ENCODE measurements at places on chromosomes 7 and 10.

GRCh38 chr10:71547876-71548846 lies 151.4 kb downstream of the CDH23 start:
- DNase-seq: no peak

DNA sequence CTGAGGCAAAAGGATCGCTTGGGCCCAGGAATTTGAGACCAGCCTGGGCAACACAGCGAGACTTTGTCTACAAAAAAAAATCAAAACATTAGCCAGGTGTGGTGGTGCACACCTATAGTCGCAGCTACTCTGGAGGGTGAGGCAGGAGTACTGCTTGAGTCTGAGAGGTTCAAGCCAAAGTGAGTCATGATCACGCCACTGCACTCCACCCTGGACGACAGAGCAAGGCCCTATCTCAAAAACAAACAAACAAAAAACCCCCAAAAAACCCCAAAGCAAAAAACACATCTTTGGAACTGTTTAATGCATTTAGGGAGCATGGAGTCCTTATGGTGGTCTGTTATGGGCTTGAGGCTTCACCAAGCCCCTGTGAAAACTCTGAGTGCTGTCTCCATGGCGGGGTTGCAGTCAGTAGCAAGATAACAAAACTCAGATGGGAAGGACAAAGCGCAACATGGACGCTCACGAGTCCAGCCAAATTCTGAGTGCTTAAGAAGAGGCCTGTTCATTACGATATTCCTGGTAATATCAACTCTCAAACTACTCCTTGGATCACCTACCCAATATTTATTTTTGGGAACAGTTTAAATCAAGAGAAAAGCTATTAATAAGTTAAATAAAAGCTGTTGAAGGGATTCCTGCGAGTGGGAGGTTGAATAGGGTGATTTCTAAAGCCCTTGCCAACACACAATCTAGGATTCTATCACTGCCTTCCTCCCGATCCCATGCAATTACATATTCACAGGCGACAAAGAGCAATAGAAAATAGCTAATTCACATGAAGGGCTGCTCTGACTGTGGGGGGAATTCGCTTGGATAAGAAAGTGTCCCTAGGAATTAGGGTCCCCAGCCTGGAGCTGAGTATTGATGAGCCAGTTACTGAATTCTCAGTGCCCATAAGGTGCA lies 123.3 kb downstream of the HIPK2 start:
- DNase-seq: no peak

GRCh38 chr10:114320249-114321116 lies 81.4 kb downstream of the VWA2 start:
- no peak for DNase-seq

DNA sequence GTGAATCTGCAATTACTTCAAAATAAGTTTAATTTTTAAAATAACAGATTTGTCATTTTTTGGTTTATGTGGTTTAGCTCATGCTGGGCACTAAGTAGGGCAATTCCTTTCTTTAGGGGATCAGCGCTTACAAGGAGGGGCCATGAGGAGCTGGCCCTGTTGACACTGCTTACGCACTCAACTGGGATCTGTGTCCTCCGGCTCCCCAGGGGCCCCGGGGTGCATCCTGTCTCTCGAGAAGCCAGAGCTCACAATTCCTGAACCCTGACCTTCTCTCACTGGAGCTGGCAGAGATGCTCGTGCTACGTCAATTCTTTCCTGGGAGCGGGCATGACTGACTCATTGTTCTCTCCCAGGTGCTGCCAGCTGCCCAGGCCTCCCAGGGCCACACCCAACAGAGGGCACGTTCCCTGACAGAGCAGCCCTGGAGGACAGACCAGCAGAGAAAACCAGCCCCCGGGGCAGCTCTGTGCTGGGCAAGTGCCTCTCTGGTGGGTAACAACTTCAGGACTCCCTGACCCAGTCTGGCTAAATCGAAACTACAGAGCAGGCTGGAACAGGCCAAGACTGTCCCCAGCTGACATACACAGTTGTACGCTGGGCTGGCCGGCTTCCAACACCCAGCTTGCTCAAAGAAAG lies 36.8 kb downstream of the CTBP2 start:
- no peak for DNase-seq

DNA sequence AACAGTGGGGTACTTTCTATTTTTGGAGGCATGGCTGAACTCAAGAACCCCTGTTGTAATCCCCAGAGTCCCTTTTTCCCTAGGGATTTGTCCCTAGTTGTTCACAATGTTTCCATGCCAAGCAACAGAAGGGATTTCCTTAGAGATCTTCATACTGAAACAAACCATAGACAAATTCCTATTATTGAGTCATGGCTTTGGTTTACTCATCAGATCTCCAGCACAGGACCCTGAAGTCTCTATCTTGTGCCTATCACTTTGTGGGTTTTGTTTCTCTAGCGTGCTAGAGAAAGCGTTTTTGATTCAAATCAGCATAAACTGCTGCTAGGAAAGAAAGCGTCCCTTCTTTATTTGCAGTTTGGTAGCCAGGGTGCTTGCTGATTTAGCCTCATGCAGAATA lies 165.0 kb downstream of the BAMBI start:
- no peak for DNase-seq

GRCh38 chr7:27300421-27300820 lies 57.8 kb downstream of the EVX1 start:
- no peak for DNase-seq

GRCh38 chr10:98323221-98324164 lies 55.5 kb upstream of the LOXL4 start:
- DNase-seq: no peak

- no peak for DNase-seq
These were observed 163.2 kb upstream of the PRR15 start for GRCh38 chr7:29400437-29400836.
